ENCODE measurements at places on chromosomes 2 and 18.
A peak's percentile ranks its signal among the peaks of the same experiment; 100 is the strongest.

GRCh38 chr2:204018717-204019116 is 82.2 kb downstream of the ICOS start:
- H3K36me3 ChIP-seq: no peaks in the 10 kb centered on the region
- H3K27me3 ChIP-seq: peaks cover 19% of the 10 kb centered on the region
- H3K27ac ChIP-seq: no peak overlapping the region
- H3K4me1 ChIP-seq: peaks cover 4% of the 10 kb centered on the region
- H3K4me3 ChIP-seq: no peak overlapping the region

DNA sequence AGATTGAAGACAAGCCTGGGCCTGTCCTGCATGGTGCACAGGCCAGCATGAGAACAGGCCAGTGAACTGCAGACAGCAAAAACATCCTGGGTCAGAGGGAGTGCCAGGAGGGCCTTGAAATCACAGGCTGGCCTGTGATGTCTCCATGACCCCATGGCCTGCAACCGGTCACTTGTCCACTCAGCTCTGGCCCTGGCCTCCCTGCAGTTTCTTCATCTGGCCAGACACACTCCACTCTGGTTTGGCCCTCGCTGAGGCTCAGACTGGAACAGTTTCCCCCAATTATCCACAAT is 12.6 kb downstream of the CYRIA start:
- H3K4me1 ChIP-seq: peaks cover 28% of the 10 kb centered on the region
- H3K27me3 ChIP-seq: no peaks in the 10 kb centered on the region
- DNase-seq: no peak
- no peak overlapping the region for H3K4me3 ChIP-seq
- H3K27ac ChIP-seq: no peak overlapping the region
- no peaks in the 10 kb centered on the region for H3K36me3 ChIP-seq

DNA sequence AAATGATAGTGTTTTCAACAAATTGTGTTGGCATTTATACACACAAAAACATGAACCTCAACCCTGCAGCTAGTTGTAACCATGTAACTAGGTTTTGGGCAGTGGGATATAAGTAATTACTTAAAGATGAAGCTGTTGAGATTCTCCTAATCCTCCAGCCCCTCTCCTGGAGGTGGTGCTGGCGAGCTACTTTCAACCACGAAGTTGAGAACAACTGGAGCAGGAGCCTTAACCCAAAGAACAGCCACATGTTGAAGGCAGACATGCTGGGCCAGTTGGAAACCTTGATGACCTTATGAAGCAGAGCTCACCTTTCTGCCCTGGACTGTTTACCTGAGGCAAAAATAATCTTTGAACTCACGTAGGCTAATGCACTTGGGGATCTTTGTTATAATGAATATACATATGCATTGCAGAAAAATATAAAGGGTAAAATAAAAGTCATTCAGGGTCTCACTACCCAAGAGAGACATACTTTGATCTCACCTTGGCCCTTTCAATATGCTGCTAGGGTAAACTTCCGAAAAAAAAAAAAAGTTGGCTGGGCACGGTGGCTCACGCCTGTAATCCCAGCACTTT is 89.6 kb upstream of the NPAS2 start:
- H3K4me1 ChIP-seq: peaks cover 26% of the 10 kb centered on the region
- H3K27me3 ChIP-seq: peaks cover 14% of the 10 kb centered on the region
- H3K4me3 ChIP-seq: no peak overlapping the region
- H3K27ac ChIP-seq: no peak overlapping the region

- no peak overlapping the region for H3K4me3 ChIP-seq
- H3K27me3 ChIP-seq: no peaks in the 10 kb centered on the region
- peaks cover 24% of the 10 kb centered on the region for H3K36me3 ChIP-seq
- H3K4me1 ChIP-seq: peaks cover 5% of the 10 kb centered on the region
- no peak overlapping the region for H3K27ac ChIP-seq
These were observed 97.6 kb upstream of the LMAN1 start for GRCh38 chr18:59456657-59457056.

DNA sequence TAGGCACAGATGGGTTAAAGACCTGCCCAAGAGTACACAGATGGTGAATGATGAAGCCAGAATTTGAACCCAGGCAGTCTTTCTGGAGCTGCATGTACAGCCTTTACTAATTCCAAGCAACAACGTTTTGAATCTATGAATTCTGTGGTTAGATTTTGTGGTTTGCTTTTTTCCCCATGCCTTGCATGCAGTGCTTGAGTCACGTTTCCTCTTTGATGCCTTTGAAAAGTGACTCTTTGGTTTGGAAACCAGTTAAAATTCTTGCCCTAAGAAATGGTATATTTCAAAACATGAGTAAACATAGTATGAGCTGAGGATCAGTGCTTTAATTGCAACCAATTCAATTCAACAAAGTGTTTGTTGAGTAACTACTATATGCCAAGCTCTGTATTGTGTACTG is 48.2 kb upstream of the PPM1B start:
- peak overlapping the region; percentile 59 for H3K27ac ChIP-seq
- H3K4me1 ChIP-seq: peaks cover 11% of the 10 kb centered on the region
- H3K36me3 ChIP-seq: no peaks in the 10 kb centered on the region
- H3K4me3 ChIP-seq: no peak overlapping the region

Data from osteoblast (primary cell).